ENCODE measurements at places on chromosomes 16 and 17. TPM values are rescaled to one million over a fixed set of nuclear protein-coding genes. Genes with fewer than 3 reads are reported as not detected.

Gene WSCD1
- polyA plus RNA-seq = 0.11 TPM

Gene CYB561
- polyA plus RNA-seq = 22.4 TPM

Gene AATK
- polyA plus RNA-seq = 2.9 TPM

Gene TSPAN10
- 0.63 TPM for polyA plus RNA-seq

Gene KRT25
- not detected for polyA plus RNA-seq

Gene WFIKKN1
- 0.17 TPM for polyA plus RNA-seq

Gene KRTAP1-5
- polyA plus RNA-seq = not detected

Gene ELOB
- polyA plus RNA-seq = 523 TPM

Gene ADGRG3
- polyA plus RNA-seq = 18.4 TPM

Gene BCAR1
- not detected for polyA plus RNA-seq

Gene NUP88
- 77.7 TPM for polyA plus RNA-seq

Gene COG4
- polyA plus RNA-seq = 42.9 TPM

Gene ZDHHC7
- polyA plus RNA-seq = 37.2 TPM

Gene KRTAP17-1
- not detected for polyA plus RNA-seq

Gene USP7
- polyA plus RNA-seq = 11.9 TPM

Gene CDR2L
- not detected for polyA plus RNA-seq

Gene TBC1D16
- polyA plus RNA-seq = not detected

Gene IL17C
- not detected for polyA plus RNA-seq

Gene SLC6A2
- polyA plus RNA-seq = not detected

Gene PYY
- not detected for polyA plus RNA-seq

Gene PSMC3IP
- polyA plus RNA-seq = 1.5 TPM

Gene KPNB1
- 27.9 TPM for polyA plus RNA-seq

Gene OMG
- 0.40 TPM for polyA plus RNA-seq

Gene ZC3H7A
- polyA plus RNA-seq = 34.2 TPM

Gene IL21R
- 59.7 TPM for polyA plus RNA-seq

Gene TMC5
- not detected for polyA plus RNA-seq

Gene IRF8
- polyA plus RNA-seq = 92.8 TPM

Gene PTX4
- not detected for polyA plus RNA-seq

Gene TMEM235
- polyA plus RNA-seq = not detected
